ENCODE measurements at places on chromosomes 5 and 9.
A peak's percentile ranks its signal among the peaks of the same experiment; 100 is the strongest.

DNA sequence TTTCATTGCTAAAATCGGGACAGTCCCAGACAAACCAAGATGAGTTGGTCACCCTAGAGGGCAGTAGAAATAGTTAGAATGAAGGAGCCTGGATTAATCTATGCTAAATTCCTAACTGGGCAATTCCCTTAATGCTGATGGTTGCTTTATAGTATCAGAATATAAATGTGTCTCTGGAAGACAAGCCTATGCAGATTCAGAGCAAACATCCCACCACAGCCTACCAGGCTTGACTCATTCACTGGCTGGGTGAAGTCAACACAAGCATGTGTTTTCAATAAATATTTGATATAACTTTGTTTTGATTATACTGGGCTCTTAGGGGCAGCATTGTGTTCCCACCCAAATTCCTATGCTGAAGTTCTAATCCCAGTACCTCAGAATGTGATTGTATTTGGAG is 79.3 kb downstream of the RMI1 start:
- DNase-seq = no peak

GRCh38 chr5:93277051-93277450 is 304.0 kb downstream of the NR2F1-AS1 start:
- no peak for DNase-seq

DNA sequence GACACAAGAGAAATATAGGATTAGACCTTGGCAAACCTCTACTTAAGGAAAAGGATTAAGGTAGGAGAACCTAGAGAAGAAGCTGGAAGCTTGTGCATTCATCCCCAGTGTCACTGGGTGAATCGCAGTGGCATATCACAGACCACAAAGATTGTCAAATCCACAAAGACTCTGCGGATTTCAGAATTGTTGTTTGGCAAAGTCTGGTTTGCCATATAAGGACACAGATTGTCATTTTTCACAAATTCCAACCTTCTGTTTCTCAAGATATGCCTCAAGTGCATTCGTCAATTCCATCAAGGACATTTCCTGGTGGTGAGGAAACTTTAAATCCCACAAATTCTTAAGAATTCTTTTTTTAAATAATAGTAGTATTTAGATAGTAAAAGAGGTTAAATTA is 395.1 kb upstream of the PAPPA start:
- DNase-seq = no peak

DNA sequence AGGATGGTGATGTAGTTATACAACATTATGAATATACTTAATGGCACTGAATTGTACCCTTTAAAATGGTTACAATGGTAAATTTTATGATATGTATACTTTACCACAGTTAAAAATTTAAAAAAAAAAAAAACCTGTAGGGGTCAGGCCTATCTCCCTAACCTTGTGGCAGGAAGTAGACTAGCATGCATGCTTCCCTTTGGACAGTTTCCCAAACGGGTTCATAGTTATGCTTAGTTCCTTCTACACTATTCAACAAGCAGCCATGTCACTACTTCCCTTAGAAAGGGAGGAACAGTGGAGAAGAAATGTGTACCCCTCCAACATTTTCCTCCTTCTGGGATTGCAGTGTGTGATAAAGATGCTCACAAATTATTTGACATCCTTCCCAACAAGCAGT is 32.5 kb downstream of the IDNK start:
- DNase-seq = no peak

- peak; percentile 19 for DNase-seq
Measured at GRCh38 chr5:78405829-78406750, 45.7 kb downstream of the SCAMP1 start.

- DNase-seq = no peak
Measured at GRCh38 chr5:149526845-149527590, 24.2 kb downstream of the CSNK1A1 start.

DNA sequence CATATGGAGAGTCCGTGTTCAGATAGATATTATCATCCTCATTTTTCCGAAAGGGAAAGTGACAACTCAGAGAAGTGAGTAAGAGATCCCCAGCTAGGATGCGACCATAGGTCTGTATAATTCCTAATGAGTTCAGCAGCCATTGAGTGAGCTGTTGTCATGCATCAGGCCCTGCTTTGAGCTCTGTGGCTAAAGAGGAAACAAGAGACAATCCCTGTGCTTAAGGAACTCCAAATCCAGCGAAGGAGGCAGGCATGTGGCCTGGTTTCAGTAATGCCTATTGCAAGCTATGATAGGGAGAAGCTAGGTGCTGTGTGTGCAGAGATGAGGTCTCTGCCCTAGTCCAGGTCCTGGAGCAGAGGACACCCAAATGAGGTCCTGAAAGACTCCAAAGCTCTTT is 192.8 kb downstream of the ACTL7B start:
- DNase-seq = no peak

- no peak for DNase-seq
Measured at GRCh38 chr9:21434202-21435014, 5.8 kb upstream of the IFNA1 start.

DNA sequence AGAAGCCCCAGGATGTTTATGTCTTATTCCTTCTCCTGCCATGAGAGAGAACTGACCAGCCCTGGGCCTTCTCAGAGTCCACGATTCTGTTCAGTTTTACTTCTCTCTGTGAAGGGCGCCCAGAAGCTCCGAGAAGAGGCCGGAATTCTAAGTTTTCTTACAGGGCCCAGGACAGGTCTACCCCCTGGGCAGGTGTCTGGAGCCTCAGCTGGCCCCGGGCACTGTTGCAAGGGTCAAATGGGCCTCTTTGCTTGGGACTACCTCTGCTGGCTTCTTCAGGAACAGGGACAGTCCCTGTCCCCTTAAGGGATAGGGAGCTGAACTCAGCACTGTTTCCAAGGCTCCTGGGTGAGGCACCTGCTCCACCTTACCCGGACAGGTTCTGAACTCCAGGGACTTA is 55.0 kb downstream of the RASGEF1C start:
- no peak for DNase-seq
